Cortex of kidney (tissue), 1 donor: ENCODE measurements at places on chromosomes 12 and 14.

DNA sequence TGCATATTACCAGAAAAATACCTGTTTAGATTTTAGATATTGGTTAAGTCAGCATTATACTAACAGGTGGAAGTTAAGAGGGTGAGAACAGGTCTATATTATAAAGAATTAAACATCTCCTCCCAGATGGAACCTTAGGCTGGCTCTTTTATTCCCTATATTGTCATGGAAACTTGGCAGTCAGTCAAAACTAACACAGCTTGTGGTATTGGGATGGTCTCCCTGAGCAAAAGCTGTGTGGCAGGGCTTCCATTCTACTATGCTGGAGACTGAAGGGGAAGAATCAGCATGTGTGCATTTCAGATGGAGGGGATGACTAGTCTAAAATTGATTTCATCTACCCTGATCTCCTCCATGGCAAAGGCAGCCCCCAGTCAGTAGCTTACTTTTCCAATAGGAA is 66.7 kb downstream of the SMOC1 start:
- DNase-seq: no peak

- DNase-seq: no peak
These were observed 5.4 kb downstream of the PGF start for GRCh38 chr14:74949859-74950573.

DNA sequence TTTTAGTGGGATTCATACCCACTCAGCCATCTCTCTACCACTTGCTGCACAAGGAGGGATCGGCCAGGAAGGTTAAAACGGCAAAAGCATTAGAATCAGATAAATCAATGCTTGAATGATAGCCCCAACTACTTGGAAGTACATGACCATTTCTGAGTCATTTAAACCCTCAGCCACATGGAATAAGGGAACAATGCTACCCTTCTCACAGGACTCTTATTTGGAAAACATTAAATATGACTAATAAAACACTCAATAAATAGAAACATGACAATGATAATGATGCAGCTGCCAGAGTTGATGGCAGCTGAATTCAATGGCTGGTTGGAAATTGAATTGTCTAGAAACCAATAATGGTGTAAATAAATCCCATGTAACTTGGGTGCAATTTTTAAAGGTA is 165.4 kb downstream of the FLRT2 start:
- no peak for DNase-seq

GRCh38 chr14:28765831-28766468 is 637 bp upstream of the FOXG1 start:
- no peak for DNase-seq

DNA sequence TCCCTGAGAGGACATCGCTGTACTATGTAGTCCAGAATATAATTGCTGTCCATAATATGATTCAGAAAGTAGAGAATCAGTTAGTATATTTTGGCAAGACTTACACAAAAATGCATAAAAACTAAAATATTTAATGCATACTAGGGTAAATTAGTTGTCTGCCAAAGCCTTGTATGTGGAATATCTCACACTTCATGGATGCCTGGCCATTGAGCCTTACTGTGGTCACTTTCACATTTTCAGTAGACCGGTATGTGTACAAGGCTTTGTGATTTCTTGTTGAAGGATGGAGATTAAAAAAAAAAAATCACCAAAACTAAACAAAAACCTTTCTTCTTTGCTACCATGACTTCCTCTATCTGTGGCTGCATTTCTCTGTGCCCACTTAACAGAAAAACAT is 197.3 kb upstream of the DDHD1 start:
- no peak for DNase-seq

- no peak for DNase-seq
These were observed 452 bp downstream of the INHBE start for GRCh38 chr12:57455374-57456144.

DNA sequence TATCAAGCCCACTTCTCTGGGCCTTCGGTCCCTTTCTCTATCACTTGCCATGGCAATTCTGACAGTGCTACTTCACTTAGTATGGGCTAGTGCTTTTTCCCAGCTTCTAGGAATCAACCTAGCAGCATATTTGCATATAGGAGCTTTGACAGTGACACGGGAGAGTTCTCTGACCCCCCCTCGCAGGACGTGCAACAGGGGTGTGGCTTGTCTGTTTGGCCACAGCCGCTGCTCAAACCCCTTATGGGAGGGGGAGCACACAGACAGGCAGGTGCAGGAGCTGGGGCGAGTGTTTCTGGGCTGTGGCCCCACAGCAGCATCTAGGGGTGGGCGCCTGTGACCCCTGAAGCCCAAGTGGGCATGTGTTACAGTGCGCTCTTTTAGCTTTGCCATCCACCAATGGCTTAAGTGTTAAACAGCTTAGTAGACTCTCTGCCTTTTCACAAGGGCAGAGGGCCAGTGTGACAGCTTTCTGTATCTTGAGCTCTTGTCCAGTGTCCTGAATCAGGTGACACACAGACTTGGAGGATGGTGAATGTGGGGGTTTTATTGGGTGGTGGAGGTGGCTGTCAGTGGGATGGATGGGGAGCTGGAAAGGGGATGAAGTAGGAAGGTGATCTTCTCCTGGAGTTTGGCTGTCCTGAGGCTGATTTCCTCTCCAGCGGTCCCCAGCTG is 229.3 kb downstream of the PCNX1 start:
- no peak for DNase-seq

- DNase-seq: no peak
These were observed 74.2 kb downstream of the GNS start for GRCh38 chr12:64685050-64685449.

DNA sequence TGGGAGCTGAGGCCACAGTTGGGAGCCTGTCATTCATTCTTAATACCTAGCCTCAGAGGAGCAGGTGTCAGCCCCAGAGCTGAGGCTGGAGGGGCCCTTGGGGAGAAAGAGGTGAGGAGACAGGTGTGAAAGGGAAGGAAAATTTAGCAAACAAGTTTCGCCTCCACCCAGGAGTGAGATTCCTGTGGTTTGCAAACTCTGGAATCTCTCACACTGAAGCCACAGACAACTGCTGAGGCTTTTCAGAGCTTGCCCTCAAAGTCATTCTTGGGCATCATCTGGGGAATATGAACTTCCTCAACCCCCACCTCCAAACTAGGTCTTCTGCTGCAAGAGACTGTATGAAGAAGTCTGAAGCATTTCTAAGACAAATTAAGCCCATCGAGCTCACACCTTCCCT is 589.5 kb upstream of the TBX3 start:
- no peak for DNase-seq

- DNase-seq: no peak
These were observed 126.9 kb downstream of the DUSP6 start for GRCh38 chr12:89225401-89225800.

- no peak for DNase-seq
These were observed 56.4 kb downstream of the MON2 start for GRCh38 chr12:62522984-62523383.

DNA sequence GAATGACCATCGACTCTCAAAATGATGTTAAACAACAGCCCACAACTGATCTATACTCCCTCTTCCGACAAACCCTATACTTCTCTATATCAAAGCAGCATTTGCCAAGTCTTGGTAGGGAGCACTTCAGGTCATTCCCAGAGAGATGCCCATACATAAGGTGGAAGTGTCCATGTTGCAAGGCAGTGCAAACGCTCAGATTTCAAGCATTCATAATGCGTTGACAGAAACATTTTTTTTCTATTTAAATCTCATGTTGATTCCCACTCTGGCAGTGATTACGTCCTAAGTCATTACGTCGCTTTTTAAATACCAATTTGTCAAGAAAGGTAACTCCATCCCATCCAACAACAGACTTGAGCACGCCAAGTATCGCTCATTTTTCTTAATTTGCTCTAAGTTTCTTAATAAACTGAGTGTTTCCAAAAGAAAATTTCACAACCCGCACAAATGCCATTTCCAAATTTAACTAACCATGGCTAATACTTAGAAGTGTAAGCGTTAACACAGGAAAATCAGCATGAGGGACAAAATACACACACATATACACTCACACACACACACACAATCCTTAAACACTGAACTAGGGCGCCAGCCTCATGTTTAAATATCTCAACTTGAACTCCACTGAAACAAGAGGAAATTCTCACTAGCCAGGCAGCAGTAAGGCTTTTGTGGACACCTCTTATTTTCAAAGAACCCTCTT is 1.1 kb downstream of the GXYLT1 start:
- DNase-seq: no peak

GRCh38 chr12:25698772-25699171 is 145.7 kb upstream of the LMNTD1 start:
- DNase-seq: no peak

DNA sequence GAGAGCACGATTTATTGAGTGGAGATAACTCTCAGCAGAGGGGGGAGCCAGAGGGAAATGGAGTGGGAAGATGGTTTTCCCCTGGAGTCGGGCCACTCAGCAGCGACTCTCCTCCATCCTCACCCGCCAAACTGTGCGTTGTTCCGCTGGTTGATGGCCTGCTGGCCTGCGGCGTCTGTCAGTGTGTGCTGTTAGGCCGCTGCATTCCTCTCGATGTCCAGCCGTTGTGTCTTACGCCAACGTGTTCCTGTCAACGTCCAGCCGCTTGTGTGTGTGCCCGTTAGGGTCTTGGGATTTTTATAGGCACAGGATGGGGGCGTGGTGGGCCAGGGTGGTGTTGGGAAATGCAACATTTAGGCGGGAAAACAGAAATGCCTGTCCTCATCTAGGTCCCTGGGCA is 69.2 kb downstream of the PTPRQ start:
- no peak for DNase-seq

GRCh38 chr12:32146074-32146873 is 39.6 kb downstream of the BICD1 start:
- DNase-seq: no peak

GRCh38 chr14:90587918-90588317 is 191.1 kb downstream of the CALM1 start:
- DNase-seq: no peak

- DNase-seq: peak; percentile 26
These were observed at the start of gene NT5DC3 for GRCh38 chr12:103840876-103841689. Gene NT5DC3 (minus strand): TSS chr12:103841234. CDS start chr12:103841156, 78 bp downstream.

DNA sequence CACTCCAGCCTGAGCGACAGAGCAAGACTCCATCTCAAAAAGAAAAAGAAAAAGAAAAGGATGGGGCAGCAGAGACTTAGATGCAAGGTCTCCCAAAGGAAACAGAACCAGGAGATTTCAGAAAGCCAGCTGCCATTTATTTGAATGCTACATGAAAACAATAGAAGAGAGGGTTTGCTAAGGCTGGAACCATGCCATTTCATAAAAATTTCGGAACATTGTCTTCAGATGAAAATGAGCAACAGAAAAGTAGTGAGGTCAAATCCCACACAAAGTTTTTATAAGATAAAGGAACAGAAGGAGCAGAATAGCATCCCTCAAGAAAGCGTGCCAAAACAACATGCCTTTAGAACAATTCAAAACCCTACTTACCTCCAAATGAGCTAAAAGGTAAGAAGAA is 175.3 kb downstream of the ETV6 start:
- DNase-seq: no peak
